ENCODE measurements at places on chromosomes 16 and 17.

DNA sequence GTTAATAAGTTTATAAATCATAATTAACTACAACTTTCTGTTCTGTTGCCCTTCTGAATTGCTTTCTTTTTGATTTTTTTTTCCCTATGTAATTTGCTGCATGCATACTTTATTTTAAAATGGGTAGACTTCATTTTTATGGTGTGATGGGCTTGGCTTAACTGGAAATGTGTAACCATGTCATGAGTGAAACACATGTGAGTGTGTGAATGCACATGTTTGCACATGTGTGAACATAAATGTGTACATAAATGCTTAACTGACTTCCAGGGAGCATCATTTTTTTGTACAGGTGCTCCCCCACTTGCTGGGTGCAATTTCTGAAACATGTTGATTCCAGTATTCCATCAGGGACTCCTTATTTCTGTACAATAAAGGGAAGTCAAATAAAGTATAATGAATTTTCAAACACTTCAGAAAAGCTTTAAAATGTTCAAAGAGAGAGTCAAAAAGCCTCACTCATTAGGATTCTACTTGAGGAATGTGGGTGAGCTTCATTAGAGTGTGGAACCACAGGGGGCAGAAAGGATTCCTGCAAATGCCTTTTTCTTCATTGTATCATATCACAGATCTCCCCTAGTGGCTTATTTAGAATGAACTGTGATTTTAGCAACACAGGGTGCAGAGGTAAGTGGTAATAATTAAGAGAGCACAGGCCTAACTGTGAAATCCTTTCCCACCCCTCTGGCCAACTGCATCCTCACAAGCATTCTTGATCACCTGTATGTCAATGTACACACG is 31.7 kb upstream of the CDH11 start:
- DNase-seq: no peak

DNA sequence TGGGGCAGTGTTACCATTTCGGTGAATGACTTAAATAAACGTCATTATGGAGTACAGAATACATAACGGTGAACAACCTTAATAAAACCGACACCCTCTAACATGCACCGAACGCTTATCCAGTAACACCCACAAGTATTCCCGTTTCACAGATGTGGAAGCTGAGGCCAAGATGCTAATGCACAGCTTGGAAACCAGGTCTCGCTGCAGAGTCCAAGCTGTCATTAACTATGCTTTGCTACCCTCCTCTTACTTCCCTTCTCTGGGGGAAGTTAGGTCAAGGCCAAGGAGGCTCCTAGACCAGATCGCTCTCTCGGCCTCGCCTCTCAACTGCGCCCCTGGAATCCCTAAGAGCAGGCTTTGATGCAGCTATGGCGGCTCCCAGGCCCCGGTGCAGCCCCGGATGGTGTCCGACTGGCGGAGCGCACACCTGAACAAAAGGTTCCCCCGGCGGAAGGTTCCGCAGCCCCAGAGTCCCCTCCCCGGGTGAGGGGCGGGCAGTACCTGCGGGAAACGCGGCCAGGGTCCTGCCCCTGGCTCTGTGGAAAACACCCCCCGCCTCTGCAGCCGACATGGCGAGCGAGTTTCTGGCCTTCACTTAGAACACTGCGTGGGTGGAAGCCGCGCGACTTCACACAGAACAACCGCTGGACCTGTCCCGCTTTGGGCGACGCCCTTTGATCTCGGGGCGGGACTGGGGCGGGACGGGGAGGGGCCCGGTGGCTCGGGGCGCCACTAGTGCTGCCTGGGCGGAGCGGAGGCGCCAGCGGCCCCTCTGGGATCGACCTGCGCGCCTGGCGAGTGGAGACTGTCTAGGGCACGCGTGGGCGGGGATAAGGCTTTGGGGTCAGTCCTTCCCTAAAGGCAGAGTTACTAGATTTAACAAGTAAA is at the start of gene CPPED1:
CPPED1 (minus strand) TSS at position 685 of the 891 bp plus-strand sequence; CDS start at position 574, 111 bp downstream.
- peak; percentile 81 for DNase-seq

DNA sequence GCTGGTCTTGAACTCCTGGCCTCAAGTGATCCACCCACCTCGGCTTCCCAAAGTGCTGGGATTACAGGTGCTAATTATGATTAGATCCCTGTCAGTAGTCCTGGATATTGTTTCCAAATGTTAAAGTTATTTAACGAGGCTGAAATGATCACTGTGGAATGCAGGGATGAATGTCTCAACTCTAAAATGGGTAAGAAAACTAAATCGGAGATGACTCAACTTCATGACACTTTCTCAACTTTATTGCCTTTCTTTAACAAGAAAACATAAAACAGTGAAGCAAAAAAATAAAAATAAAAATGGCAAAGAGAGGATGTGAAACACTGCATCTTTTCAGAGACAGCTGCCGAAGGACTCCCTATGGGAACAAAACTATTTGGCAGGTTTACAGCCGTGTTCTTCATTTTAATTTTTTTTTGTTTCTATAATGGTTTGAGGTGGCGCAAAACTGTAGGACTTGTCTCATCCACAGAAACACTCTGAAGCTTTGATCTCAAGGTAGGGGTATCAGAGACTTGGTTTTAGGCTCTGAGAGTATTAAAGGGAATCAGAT is 382.0 kb downstream of the GRIN2A start:
- no peak for DNase-seq

GRCh38 chr16:21167360-21167759 is 8.9 kb downstream of the LDAF1 start:
- DNase-seq: no peak

DNA sequence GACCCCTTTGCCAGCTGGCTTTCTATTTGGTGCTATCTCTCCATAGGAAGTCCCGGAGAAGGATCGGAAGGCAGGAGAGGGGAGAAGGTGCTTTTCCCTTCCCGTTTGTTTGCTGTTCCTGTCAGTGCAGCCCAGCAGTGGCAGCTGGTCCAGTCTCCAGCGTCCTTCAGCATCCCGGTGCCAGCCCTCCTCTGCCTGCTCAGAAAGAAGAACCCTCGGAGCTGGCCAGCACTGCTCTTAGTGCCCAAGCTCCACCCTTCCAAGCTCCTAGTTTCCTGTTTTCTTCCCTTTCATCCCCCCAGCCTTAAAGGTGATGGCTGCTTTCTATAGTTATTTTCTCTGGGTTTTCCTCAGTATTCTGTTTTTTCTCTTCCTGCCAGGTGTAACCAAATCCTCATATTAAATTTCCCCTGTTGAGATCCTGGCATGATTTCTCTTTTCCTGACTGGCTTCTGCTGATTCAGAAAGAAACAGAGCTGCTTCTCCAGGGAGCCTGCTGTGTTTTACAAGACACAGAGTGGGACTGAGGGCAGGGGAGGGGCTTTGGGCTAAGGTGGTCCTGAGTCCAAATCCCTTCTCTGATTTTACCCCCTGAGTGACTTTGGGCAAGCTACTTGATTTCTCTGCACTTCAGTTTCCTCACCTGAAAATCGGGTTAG is 186.8 kb downstream of the COPRS start:
- no peak for DNase-seq

- no peak for DNase-seq
Observed at GRCh38 chr16:8107296-8107695, 483.0 kb downstream of the TMEM114 start.

Measured in NCI-H2227 treated with DMSO at 0.1 percent for 48 hours (cell line).